ENCODE measurements at places on chromosomes 1 and 21.

- no peak for DNase-seq
Observed at GRCh38 chr1:205451202-205451601, 4.6 kb downstream of the BLACAT1 start.

- no peak for DNase-seq
Observed at GRCh38 chr1:162230517-162230916, 146.1 kb downstream of the SPATA46 start.

- no peak for DNase-seq
Observed at GRCh38 chr1:30198451-30198760, 525.0 kb downstream of the MATN1 start.

- DNase-seq, result no peak
Observed at GRCh38 chr1:67755619-67756018, 70.6 kb downstream of the GADD45A start.

DNA sequence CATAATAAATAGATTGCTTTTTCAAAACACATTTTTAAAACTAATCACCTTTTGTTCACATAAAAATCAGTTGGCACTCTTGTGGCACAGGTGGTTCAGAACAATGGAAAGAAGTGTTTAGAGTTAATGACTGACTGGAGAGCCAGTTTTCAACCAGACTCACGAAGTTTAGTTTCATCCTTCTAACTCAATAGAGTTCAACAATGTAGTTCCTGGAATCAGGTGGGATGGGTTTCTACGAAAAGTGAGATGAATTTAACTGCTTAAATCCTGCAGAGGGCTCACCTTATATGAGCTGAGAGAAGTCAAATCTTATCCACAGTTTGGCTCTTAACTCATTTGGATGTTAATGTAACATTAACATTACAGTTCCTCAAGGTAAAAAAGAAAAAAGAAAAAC, 116.5 kb downstream of the SMYD2 start:
- DNase-seq, result peak; percentile 84

GRCh38 chr1:81540216-81540615, 260.5 kb upstream of the ADGRL2 start:
- no peak for DNase-seq

GRCh38 chr1:231727171-231727570, 100.6 kb downstream of the DISC1 start:
- DNase-seq, result no peak
